CD4-positive, alpha-beta T cell treated with Interleukin-4 for 4 hours (primary cell): ENCODE measurements at places on chromosomes 2 and 18.

- no peak for DNase-seq
Measured at GRCh38 chr18:46426679-46427047, 230.4 kb downstream of the LOXHD1 start.

DNA sequence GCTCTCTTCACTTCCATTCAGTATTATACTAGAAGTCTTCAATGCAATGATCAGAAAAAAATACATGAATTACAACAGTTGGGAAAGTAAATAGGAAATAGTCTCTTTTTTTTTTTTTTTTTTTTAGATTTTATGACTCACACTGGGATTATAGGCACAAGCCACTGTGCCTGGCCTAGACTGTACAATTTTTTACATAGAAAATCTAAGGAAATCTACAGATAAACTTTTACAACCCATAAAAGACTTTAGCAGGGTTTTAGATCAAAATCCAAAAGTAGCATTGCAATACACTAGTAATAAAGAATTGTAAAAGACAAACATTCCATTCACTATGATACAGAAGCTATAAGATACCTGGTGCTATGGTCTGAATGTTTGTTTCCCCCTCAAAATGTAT lies 39.0 kb downstream of the CFAP221 start:
- no peak for DNase-seq

DNA sequence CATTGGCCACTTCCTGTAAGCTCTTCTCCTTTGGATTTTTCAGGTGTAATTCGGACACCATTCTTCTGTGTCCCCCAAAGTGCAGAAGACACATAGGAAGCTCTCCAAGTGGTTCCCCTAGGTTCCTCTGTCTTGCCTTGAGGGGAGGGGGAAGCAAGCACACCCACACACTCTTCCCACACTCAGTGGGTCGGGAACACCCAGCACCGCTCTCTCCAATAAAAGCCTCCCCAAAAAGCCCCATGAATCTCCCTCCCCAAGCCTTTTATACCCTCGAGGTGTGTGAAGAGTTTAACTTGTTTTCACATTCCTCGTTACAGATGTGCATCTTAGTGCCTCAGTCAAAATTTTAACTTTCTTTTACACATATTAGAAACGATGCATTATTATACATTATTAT lies 9.9 kb upstream of the TMEM237 start:
- no peak for DNase-seq

DNA sequence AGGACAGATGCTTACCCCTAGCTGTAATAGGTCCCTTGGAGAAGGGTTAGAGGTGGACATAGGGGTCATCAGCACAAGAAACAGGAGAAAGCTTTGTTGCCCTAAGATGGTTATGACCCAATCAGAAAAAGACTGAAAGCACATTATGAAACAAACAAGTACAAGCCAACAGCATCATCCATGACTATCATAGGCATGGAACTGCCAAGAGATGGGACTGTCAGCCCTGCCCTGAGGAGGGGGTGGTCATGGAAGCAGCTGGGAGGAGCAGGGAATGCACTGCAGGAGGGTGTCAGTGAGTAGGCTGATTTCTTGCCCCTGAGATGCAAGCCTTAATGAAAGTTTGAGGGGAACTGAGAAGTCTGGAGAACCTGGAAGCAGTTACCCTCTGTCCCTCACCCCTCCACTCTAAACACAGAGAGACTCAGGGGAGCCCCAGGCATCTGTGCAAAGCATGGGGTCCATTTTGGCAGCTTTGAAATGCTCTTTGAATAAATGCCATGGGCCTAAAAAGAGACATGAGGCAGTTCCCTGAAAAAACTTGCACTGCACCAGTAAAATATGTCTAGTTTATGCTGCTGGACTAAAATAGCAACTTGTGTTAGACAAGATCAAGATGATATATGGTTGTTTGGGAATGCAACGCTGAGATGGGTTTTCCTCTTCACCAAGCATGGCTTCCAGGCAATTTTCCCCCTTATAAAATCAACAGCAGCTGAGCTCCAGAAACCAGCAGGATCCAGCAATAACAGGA lies 122.7 kb upstream of the ZFP36L2 start:
- no peak for DNase-seq

GRCh38 chr2:122027510-122028217 lies 272.2 kb downstream of the TSN start:
- DNase-seq: no peak

GRCh38 chr2:18988631-18989232 lies 369.7 kb downstream of the OSR1 start:
- no peak for DNase-seq

DNA sequence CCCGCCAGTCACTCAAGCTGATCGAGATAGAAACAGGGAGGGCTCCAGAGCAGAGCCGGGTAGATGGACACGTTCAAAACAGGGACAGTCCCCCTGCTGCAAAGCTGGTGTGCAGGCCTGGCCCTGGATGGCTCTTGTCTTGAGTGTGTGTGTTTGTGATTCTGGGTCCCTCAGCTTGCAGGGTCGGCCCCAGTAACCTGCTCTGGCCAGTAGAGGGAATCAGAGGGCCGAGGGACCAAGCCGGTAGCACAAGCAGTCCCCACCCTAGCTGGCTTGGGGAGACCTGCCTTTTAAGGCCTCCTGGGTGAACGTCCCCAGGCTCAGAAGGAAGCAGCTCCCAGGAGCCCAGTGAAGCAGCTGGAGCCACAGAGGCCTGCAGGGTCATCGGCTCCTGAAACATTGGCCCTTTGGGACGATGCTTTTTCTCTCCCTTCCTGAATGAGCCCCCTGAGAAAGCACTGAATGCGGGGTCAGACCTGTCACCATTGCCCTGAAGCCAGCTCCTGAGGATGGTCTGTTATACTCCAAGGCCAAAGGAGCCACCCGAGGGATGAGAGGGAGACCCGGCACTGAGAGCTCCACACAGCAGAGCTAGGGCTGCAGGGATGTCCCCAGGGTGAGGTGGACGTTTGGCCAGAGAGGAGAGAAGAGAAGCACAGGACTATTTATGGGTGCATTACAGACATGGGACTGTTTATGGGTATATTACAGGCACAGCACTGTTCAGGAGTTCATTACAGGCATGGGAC lies 15.4 kb upstream of the MLPH start:
- peak; percentile 18 for DNase-seq

GRCh38 chr2:85547089-85547858 lies 8.3 kb downstream of the MAT2A start:
- no peak for DNase-seq

- no peak for DNase-seq
Measured at GRCh38 chr18:75023473-75023872, 185.5 kb downstream of the PTGR3 start.

- no peak for DNase-seq
Measured at GRCh38 chr2:207417301-207417718, 112.5 kb upstream of the CREB1 start.

- DNase-seq: no peak
Measured at GRCh38 chr2:64018701-64019082, 536 bp downstream of the VPS54 start.
